Neural progenitor cell (in vitro differentiated cells): ENCODE measurements at places on chromosomes 3 and 15. TPM values are rescaled to one million over a fixed set of nuclear protein-coding genes. Genes with fewer than 3 reads are reported as not detected.
A peak's percentile ranks its signal among the peaks of the same experiment; 100 is the strongest.

DNA sequence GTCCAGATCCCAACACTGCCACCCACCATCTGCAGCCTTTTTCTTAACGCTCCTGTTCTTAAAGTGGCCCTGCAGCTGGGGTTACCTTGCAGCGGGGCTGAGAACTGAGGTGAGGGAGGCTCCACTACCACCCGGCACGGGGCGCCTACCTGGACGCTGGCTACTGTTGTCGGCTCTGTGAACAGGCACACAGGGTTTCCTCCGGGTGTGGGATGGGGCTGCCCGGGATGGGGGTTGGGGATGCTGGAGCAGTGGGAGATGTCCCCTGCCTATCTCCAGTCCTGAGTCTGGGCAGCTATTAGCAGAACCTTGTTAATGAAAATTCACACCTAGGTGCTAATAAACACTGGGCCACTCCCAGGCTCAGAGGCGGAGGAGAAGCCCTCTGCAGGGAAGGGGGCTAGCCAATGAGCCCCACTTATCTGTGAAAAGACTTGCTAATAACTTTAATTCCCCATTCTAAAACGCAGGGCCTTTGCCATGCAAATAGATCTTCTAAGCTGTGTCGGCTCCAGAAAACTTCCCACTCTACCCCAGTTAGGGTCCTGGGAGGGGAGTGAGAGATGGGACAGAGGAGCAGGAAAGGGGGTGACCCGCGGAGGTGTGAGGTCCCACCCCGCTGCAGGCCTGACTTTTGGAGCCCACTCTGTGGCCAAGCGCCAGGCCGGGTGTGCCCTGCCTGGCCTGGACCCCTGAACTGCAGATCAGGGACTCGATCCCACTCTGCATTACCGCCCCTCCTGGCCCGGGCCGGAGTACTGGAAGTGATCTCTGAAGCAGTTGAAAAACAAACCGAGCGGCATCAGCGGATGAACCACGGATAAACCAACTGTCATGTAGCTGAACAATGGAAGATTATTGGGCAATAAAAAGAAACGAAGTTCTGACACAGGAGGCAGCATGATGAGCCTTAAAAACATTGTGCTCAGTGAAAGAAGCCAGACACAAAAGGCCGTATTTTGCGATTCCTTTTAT is 3.1 kb downstream of the MESP1 start:
- no peak overlapping the region for H3K4me3 ChIP-seq
- no peaks in the 10 kb centered on the region for H3K36me3 ChIP-seq
- H3K4me1 ChIP-seq, result no peaks in the 10 kb centered on the region
- no peak overlapping the region for H3K27ac ChIP-seq
- DNase-seq, result no peak

DNA sequence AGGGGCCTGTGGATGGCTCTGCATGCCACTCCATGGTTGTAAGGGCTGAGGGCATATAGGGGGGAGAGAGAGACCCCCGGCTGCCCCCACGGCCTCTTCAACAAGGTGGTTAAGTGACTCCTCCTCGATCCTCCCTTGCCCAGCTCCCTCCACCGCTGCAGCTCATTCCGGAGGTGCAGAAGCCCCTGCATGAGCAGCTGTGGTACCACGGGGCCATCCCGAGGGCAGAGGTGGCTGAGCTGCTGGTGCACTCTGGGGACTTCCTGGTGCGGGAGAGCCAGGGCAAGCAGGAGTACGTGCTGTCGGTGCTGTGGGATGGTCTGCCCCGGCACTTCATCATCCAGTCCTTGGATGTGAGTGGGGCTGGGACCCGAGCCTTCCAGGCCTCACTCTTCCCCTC is 6.5 kb downstream of the FES start:
- H3K4me3 ChIP-seq, result no peak overlapping the region
- H3K36me3 ChIP-seq, result no peaks in the 10 kb centered on the region
- no peak for DNase-seq
- no peaks in the 10 kb centered on the region for H3K27me3 ChIP-seq

DNA sequence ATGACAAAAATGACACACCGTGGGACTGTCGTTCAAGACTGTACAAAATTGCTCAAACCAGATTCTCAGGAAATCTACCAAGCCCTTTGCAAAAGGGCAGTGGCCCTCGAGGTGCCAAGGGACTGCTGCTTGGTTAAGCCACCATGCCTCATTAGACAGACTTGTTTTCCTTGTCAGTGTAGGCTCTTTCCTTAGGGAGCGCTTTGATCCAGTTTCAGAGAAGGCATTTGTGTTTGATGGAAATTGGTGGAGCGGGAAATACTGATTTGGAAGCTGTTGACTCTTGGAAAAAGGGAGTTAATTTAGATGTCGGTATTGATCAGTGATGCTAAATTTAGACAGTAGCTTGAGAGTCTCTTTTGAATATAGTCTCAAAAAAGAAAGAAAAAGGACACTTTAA is 304.3 kb upstream of the UMPS start:
- no peak overlapping the region for H3K4me3 ChIP-seq
- H3K27ac ChIP-seq, result no peak overlapping the region
- peak; percentile 17 for DNase-seq

Gene NLGN1
- total RNA-seq, result 27.7 and 34.8 TPM in 2 replicates

Gene TMEM158
- total RNA-seq, result 2.7 and 5.5 TPM in 2 replicates
